Substantia nigra (tissue), 51 donors: ENCODE measurements at places on chromosomes 4 and X.

DNA sequence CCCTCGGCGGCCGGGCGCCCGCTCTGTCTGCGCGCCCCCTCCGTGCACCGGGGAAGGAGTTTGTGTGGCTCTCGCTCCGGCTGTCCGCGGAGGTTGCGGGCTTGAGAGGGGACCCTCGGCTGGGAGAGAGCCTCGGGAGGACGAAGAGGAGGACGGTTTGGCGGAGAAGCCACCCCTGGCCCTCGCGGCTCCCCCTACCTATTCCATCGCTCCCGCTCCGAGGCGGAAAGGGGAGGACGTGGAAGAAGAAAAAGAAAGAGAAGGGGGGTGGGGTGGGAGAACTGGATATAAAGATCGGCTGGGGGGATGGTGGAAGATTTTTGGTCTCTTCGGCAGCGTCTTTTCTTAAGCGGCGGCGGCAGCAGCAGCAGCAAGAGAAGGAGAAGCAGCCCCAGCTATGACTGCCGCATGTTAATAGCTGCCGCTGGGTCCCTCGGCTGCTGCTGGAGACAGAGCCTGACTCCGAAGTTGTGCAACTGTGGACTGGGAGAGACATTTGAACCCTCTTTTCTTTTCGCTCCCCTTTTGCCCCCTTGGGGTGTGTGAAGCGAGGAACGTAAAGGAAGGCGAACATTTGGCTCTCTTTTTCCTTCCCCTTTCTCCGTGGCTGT lies 895 bp downstream of the ADGRL3 start:
- peak; percentile 47 for DNase-seq

GRCh38 chrX:93985344-93986307 lies 311.6 kb downstream of the FAM133A start:
- no peak for DNase-seq

GRCh38 chrX:69123481-69123880 lies 41.8 kb downstream of the PJA1 start:
- no peak for DNase-seq

DNA sequence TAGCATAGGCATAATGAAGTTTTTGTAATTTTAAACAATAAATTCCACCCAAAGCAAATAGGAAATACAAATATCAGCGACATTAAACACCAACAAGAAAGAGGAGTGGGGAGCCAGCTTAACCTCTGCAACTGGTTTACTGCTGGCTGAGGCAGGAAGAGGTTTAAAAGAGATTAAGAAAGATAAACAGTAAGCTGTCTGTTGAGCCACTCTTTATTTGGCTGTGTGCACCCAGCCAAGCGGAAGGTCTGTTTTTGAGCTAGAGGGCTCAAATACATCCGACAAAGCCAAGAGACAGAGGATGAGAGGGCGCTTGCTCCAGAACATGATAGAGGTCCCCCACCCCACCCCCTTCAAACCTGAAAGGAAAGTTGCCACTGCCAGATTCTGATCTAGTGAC lies 191.4 kb downstream of the MGST2 start:
- DNase-seq, result no peak

GRCh38 chr4:183798301-183799253 lies 106.5 kb upstream of the STOX2 start:
- DNase-seq, result no peak

- DNase-seq, result no peak
Observed at GRCh38 chr4:187276736-187277408, 553.2 kb upstream of the FAT1 start.

GRCh38 chr4:90889171-90889570 lies 762.0 kb downstream of the CCSER1 start:
- DNase-seq, result no peak

DNA sequence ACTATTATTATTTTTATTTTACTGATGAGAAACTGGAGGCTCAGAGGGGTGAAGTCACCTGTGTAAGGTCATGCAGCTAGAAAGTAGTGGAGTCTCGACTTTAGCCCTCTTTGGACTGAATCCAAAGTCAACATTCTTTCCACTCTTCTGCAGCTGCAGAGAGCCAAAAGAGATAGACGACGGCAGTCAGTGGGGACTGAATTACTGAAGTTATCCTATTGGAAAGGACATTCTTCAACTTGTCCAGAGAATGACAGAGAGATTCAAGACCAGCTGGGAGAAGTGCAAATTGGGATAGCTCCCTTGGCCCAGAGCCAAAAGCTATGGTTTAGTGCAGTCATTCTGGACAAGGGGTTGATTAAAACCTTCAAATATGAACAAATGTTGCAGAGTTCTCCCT lies 42.5 kb downstream of the VGLL1 start:
- DNase-seq, result no peak

DNA sequence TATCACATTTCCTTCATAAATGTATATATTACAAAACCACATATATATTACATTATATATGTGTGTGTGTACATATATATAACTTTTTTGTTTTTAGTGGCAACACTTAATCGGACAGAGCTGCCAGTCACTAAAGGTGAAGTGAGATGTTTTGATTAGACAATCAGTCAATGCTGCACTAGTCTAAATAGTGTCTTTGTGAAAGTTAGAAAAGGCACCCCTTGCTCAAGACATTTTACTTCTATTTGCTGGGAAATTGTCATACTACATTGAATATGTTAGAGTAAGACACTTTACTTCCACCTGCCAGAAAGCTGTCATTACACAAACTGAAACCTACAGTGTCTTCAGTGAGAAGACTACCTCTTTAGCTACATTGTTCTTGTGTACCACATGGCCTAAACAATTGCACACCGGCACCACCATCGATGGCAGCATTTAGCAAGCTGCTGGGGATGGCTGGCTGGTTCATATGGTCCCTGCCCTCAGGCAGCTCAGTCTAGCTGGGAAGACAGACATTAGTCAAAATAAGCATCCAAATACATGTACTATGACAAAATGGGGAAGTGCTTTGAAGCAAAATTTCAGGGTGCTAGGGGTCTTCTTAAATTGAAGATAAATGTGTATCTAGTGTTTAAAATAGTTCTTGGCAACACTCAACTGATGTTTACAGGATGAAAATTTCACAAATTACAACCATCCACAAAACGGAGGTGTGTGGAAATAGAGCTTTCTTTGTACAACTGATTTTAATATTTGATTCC lies 148.1 kb upstream of the GATB start:
- DNase-seq, result no peak

DNA sequence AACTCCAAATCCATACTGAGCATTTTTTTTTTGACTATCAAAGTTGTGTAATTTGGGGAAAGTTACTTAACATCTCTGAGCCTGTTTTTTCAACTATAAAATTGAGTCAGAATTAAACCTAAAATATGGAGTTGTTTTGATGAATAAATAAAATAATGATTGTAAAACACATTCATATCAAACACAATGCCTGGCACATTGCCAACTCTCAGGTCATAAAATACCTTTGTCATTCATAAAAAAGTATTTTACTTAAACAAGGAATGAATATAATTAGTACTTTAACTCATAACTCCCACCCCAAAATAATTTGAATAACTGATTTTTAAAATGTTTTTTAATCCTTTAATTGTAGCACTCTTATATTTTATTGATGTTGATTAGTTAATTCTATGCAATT lies 3.8 kb upstream of the GPR174 start:
- DNase-seq, result no peak

DNA sequence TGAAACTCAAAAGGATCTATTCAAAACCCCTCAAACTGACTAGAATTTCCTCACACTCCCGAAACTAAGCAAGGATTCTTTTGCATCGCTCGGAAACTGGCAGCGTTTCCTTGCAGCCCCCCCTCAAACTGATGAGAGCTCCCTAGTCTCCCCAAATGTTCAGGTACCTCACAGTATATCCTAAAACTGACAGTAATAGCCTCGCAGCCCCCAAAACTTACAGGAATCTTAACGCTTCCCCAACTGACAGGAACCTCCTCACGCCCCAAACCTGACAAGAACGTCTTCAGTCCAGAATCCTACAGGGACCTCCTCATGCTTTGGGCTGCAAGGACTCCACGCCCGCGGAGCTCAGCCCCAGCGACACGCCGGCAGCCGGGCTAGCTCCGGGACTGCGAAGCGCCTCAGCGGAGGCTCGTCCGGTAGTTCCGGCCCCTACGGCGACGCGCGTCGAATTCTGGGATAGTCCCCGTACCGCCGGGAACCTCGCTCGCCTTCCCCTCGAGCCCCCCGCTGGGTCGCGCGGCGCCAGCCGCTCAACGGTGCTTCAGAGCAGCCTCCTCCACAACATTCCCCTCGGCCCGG lies 640 bp downstream of the PHF8 start:
- DNase-seq, result no peak

- no peak for DNase-seq
Observed at GRCh38 chr4:85610450-85610849, 135.5 kb downstream of the ARHGAP24 start.

GRCh38 chrX:118115953-118116712 lies 477 bp downstream of the KLHL13 start:
- no peak for DNase-seq

GRCh38 chr4:78811034-78811433 lies 34.9 kb downstream of the BMP2K start:
- DNase-seq, result no peak
